ENCODE measurements at places on chromosomes 3 and 15.
A peak's percentile ranks its signal among the peaks of the same experiment; 100 is the strongest.

DNA sequence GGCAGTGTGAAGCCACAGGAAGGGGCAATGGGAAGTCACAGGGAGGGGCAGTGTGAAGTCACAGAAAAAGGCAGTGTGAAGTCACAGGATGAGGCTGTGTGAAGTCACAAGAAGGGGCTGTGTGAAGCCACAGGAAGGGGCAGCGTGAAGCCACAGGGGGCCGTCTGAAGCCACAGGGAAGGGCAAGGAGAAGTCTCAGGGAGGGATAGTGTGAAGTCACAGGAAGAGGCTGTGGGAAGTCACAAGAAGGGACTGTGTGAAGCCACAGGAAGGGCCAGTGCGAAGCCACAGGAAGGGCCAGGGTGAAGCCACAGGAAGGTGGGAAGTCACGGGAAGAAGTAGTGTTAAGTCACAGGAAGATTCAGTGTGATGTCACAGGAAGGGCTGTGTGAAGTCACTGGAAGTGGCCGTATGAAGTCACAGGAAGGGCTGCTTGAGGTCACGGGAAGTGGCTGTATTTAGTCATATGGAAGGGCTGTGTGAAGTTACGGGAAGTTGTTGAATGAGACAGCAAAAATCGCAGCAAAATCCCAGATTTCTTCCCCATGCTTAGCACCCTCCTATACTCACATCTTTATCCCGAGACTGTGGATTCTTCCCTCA, 38.6 kb downstream of the GASK1A start:
- no peak for DNase-seq

DNA sequence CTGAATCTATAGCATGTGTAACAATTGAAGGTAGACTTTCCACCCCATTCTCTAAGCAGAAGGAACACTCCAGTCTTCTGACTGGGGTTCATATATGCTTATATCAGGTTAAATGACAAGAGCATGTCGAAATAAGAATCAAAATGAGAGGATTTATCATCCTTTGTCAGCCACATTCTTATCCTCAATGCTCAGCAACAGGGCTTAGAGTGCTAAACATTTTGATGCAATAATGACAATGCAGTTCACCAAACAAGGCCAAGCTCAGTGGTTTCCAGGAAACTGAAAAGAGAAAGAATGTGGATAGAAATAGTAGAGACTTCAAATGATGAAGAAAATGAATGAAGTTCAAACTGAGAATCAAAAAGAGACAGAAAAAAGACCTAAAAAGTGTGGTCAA, 78.0 kb downstream of the FSIP1 start:
- DNase-seq = no peak

- DNase-seq = no peak
Measured at GRCh38 chr3:196942915-196943277, 568 bp upstream of the NCBP2 start.

GRCh38 chr15:25905140-25905539, 42.0 kb upstream of the ATP10A start:
- peak; percentile 8 for DNase-seq

- no peak for DNase-seq
Measured at GRCh38 chr15:32117122-32117521, 86.8 kb downstream of the CHRNA7 start.

DNA sequence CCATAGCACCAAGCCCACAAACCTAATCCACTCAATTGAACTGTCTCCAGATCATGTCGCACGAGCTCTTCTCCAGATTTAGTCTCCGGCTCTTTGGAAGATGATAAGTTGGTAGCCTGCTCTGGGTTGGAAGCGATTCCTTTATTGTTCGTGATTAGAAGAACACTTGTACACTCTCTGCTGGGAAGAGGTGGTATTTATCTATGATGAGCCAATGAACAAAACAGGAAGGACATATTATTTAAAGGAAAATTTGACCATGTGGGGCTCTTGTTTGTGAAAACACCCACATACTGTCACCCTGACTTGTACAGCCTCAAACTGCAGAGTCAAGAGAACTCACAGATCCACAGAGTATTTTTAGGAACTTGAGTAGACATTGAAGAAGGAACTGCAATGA, 54.4 kb downstream of the MYZAP start:
- DNase-seq = no peak

GRCh38 chr3:58688574-58688973, 22.0 kb upstream of the FAM3D start:
- no peak for DNase-seq

DNA sequence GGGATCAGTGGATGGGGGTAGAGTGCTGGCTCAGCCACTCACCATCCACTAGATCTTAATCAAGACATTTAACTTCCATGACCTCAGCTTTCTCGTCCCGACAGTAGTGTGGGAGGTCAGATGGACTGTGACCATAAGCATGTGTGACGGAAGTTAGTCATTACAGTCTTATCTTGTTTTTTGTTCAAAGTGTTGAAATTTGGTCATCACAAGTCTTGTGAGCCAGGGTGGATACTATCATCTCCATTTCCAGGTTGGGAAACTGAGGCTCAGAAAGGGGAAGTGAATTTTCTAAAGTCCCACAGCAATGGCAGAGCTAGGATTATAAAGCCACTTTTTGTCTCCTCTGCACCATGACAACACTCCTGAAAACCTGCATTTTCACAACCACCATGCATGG, 32.0 kb upstream of the ITGA11 start:
- no peak for DNase-seq

DNA sequence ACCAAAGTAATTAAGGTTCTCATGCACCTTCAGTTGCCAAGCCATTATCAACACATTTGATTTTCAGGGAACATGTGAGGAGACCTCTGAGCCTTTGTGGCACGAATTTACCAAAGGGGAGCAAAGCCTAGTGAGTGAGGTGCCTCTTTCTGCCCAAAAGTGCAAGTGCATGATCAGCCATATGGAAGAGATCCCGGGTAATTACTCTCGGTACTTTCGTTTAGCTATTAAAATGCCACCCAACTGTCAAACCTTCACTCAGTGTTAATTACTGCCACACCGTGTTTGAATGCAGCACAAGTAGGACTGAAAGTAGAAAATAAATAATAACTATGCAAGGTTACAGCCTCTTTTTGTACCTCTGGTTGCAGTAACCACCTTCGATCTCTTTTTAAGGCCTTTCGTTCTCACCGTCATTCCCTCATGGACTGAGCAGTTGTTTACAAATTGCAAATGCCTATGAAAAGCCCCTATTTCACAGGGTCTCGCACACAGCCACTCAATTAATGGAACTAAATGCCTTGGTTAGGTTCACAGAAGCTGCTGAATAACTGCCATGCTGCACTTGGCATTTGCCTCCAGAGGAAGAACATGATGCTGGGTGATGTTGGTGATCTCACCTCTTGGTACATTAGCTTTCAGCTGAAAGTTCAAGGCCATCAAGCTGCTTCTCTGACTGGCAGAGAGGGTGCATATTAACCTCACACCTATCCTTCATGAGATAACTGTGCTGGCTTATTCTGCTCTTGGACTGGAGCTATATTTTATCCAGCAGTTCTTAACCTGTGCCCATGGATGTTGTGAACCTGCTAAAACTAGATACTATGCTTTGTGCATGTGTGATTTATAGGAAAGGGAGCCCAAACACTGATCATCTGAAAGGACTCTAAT, 69.9 kb downstream of the TNIK start:
- no peak for DNase-seq

DNA sequence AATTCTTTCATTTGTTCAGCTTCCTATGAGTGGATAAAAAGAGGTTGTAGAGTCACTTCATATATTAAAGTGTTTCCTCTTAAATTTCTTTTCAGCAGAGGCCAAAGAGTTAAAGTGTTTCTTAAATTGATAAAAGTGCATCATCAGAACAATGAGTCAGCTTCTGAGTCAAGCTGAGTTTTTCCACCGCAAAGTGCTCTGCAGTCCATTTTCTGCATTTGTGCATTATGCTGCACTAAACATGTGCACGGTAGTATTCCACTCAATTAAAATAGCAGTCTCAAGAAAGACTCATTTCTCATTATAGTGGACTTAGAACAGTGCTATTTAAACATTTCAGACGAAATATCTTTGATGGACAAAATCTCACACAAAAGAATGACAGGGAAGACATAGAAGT, 152.0 kb downstream of the ZBBX start:
- no peak for DNase-seq

- no peak for DNase-seq
Measured at GRCh38 chr3:184635774-184636173, 74.2 kb downstream of the EPHB3 start.

GRCh38 chr15:59005579-59005978, 18.1 kb downstream of the RNF111 start:
- no peak for DNase-seq

GRCh38 chr15:93265111-93265556, 176.1 kb upstream of the RGMA start:
- no peak for DNase-seq
